ENCODE measurements at places on chromosomes 2 and 18.

DNA sequence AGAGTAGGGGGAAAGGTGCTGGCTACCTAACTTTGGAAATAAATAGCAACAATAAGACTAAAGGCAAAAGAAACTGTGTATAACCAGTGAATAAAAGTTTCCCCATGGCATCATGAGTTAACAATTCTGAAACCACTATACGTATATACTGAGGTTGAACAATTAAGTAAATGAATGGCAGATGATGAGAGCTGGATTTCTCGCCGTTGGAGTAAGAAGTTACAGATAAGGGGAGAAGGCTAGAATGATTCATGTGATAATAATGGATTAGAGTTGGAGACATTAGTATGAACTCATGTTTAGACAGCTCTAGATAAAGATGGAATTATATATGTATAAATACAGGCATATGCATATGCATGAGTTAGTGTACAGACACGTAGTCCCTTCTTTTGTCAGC lies 152.7 kb downstream of the UBR3 start:
- no peak for DNase-seq

DNA sequence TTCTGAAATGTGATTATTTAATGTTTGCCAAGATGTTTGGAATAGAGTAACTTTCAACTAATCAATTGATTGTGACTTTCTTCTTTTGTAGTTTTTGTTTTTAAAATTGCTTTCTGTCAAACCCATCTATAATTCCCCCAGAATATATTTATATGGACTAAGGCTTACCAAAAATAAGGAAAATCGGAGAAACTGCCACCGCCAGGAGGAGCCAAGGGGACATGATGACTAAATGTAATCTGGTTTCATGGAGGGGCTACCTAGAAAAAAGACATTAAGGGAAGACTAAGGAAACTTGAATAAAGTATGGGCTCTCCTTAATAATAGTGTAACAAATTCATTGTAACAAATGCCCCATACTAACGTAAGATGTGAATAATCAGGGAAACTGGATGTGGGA lies 19.5 kb downstream of the BOLA3 start:
- DNase-seq: no peak

DNA sequence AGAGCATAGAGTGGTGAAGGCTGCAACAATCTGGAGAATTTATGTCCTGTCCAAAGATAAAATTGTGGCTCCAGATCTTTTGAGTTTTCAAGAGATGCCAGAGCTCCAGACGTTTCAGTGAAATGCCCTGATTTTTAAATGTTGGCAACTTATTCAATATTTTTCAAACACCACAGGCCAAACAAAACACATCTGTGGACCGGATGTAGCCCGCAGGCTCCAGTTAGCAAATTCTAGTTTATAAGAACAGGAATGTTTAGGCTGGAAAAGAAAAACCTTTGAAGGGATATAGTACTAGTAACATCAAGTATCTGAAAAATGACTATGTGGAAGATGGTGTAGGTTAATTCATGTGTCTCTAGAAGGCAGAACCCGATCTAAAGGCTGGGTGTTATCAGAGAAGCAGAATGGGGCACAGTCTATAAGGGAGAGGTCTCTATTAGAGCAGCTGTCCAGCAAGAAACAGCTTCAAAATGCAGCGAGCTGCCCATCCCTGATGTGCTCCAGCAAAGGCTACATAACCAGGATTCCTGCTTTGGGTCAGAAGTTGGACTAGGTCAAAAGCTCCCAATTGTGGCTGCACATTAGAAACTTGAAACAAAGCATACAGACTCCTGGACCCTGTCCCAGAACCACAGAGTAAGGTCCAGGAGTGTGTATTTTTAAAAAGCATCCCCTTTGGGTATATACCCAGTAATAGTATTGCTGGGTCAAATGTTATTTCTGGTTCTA lies 105.9 kb downstream of the ANKRD44 start:
- no peak for DNase-seq

DNA sequence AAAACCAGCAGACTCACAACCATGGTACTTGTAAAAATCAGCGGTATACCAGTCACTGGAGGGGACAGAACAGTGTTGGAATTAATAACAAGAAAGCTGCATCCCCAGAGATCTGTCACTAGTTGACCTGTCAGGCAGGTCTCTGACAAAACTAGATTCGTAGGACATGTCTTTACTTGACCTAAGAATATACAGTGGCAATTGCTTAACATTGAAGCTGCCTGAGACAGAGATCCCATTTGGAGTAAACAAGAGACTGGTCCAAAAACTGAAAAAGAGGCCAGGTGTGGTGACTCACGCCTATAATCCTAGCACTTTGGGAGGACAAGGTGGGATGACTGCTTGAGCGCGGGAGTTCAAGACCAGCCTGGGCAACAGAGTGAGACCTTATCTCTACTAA lies 7.2 kb upstream of the SS18 start:
- no peak for DNase-seq

DNA sequence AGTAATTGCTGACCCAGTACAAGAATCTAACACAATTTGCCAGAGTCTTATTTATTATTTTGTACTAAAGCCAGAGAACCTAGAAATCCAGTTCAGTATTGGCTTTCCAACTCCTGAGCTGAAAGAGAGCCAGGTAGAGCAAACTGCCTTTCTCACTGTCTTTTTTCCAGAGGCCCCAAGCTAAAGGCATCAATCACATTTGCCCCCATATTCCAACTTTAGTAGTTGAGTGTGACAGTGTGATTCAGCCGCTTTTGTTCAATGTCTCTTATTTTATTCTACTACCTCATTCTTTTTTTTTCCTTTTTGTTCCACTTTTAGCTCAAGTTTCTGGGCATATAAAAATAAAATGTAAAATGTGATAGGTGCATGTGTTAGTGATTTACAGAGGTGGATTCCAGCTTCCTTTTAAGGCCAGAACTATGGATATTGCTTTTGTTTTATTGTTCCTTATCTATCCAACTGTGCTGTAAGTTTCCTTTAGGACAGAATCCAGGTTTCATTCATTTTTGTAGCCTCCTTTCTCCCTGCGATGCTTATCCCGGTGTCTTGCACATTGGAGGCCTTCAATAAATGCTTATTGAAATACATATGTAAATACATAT lies 153.0 kb downstream of the ZEB2 start:
- DNase-seq: no peak

DNA sequence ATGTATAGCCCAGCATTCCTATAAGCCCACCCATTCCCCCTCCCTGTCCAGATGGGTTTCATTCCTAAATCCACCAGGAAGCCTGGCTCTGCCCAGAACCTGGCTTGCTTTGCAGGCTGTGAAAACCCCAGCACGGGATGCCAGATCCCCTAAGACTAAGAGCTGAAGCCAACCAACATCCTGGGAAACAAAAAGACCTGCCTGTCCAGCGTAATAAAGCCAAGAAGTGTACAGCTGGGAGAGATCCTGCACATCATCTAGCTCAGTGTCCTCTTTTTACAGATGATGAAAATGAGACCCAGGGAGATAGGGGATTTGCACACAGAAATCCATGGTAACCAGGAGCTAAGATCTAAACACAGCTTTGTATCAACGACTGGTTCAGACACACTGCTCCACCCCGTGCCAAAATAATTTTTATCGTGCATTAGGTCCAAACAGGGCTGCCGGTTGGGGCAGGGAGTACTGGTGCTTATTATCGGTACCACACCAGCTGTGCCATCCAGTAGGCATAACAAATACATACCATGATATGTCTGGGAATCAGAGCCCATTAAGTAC lies 2.9 kb downstream of the RND3 start:
- DNase-seq: no peak

GRCh38 chr2:203782262-203782976 lies 76.0 kb downstream of the CD28 start:
- DNase-seq: peak; percentile 73

GRCh38 chr2:19359456-19359855 lies 1.0 kb upstream of the OSR1 start:
- no peak for DNase-seq

GRCh38 chr2:28172114-28172898 lies 220.4 kb upstream of the FOSL2 start:
- no peak for DNase-seq

GRCh38 chr2:22076454-22076853 lies 952.7 kb downstream of the TDRD15 start:
- DNase-seq: no peak

GRCh38 chr2:74778381-74779264 lies 55.3 kb upstream of the HK2 start:
- DNase-seq: no peak

- DNase-seq: no peak
Observed at GRCh38 chr2:235352541-235352940, 141.3 kb upstream of the AGAP1 start.

DNA sequence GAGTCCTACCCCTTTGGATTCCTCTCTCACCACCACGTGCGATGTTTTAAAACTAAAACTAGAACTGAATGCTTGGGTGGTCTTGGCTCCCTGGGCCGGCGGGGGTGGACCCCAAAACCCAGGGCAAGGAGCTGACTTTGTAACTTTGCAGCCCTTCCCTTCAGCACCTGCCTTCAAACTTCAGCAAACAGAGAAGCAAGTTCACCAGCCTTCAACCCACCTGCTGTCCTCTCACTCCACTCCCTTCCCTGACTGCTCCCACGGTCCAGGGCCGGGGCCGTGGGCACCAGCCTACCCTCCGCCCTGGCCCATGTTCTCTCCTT lies 54.5 kb downstream of the COL6A3 start:
- DNase-seq: no peak

GRCh38 chr2:19635951-19636510 lies 265.8 kb downstream of the TTC32 start:
- no peak for DNase-seq

GRCh38 chr18:21741312-21741561 lies 645 bp downstream of the MIB1 start:
- DNase-seq: no peak

- no peak for DNase-seq
Observed at GRCh38 chr2:143694335-143694734, 565.1 kb downstream of the ARHGAP15 start.

- no peak for DNase-seq
Observed at GRCh38 chr2:210458395-210458794, 18.2 kb downstream of the LANCL1 start.

DNA sequence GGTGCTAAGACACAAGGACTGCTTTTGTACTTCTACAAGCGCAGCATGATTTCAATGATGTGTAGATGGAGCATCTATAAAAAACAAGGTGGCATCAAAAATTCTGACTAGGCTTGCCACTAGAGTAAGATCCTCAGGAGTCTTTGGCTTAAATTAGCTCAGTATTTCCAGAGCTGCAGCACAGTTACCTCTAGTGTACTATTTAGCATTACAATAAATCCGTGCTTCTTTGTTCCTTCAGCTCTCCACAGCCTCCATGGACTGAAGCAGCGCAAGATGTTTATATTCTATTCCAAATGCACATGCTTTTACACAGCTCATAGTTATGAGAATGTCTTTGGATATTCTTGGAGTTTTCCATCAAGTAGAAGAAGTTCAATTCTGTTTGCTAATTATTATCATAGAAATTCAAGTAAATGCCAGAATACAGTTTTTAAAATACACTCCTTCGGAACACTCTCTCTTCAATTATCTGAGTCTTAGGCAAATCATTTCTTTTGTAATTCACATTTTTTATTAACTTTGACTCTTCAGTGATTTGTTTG lies 1133.0 kb upstream of the LRRTM1 start:
- no peak for DNase-seq

GRCh38 chr2:26475037-26475436 lies 2.9 kb downstream of the OTOF start:
- DNase-seq: no peak

Data from HTR-8/SVneo (cell line).